ENCODE measurements at places on chromosomes 2 and 18.

GRCh38 chr2:219155054-219155644 lies 5.5 kb downstream of the NHEJ1 start:
- peaks cover 9% of the 10 kb centered on the region for H3K4me1 ChIP-seq
- H3K27me3 ChIP-seq = no peaks in the 10 kb centered on the region
- DNase-seq = peak; percentile 19

- H3K4me3 ChIP-seq = no peak overlapping the region
- H3K27ac ChIP-seq = no peak overlapping the region
- no peaks in the 10 kb centered on the region for H3K27me3 ChIP-seq
Observed at GRCh38 chr2:165706960-165707487, 87.0 kb downstream of the GALNT3 start.

DNA sequence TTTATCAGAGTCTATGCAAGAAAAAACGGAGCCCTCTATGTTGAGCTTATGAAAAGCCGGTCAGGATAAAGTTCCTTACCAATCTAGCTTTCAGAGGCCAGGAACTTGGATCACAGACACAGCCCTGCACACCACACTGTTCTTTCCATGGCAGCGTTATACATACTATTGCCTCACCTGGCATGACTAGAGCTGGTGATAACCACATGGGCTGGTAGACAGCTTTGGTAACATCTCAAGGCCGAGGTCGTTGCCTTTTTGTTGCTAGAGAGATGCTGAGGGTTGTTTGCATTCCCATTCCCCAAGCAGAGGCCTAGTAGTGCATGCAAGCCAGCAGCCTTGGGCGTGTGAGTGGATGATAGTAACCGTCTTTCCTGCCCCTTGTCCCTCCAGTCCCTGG lies 78.0 kb downstream of the ITGB1BP1 start:
- no peaks in the 10 kb centered on the region for H3K36me3 ChIP-seq
- H3K4me1 ChIP-seq = no peaks in the 10 kb centered on the region
- no peak overlapping the region for H3K27ac ChIP-seq

DNA sequence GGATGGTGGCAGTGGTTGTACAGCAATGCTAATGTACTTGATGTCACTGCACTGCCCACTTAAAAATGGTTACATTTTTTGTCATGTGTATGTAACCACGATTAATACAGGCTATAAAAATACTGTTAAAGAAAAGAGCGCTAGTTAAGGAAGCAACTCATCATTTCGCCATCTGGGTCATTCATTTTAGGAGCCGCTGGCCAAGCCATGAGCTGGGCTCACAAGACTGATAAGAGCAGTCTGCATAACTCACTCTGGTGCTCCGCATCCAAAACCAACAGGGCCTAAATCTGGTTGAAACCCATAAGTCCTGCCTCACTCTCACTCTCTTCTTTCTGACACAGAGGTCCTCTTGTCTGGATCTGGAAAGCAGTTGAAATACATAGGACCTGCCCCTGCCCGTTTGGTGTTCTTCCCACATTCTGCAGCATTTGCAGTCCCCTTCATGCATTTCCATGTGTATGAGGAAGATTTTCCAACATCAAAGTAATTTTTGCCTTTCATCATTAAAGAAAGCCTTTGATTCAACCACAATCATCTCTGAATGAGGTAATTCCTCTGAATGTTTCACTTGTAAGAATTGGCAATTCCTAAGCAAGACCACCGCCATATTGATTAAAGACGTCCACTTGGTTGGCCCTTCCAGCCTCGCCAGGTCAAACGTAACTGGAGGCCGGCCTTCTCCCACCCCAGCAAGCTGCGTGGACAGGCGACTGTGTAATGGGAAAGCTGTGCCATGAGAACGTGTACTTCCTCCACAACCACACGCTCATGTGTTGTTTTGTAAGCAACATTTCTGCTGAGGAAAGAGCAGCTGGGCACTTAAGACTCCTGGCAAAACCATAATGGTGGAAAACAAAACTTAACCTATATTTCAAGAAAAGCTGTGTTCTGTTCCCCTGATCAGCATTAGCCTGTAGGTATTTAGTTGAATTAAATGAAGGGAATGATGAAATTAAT lies 112.2 kb downstream of the VAPA start:
- no peaks in the 10 kb centered on the region for H3K27me3 ChIP-seq
- H3K4me3 ChIP-seq = no peak overlapping the region
- H3K36me3 ChIP-seq = no peaks in the 10 kb centered on the region
- H3K4me1 ChIP-seq = no peaks in the 10 kb centered on the region
- no peak overlapping the region for H3K27ac ChIP-seq
- DNase-seq = no peak

DNA sequence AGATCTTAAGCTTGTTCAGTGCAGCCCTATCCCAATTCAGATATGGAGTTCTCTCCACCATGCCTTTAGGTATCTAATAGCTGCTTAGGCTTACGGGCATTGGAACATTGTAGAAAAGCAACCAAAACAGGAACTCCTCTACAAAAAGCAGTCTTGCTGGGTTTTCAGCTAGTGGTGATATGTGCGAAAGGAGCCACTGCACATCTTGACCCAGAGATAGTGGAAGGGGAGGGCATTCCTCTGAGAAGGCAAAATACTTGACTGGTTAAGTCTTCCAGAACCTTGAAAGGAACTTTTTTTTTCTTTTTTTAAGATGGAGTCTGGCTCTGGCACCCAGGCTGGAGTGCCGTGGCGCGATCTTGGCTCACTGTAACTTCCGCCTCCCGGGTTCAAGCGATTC lies 2.6 kb upstream of the TNFAIP6 start:
- DNase-seq = no peak
- no peak overlapping the region for H3K4me3 ChIP-seq
- H3K4me1 ChIP-seq = no peaks in the 10 kb centered on the region
- H3K36me3 ChIP-seq = no peaks in the 10 kb centered on the region

- H3K4me1 ChIP-seq = peaks cover 19% of the 10 kb centered on the region
- H3K36me3 ChIP-seq = peaks cover 16% of the 10 kb centered on the region
- no peak for DNase-seq
- H3K4me3 ChIP-seq = no peak overlapping the region
- H3K27ac ChIP-seq = no peak overlapping the region
- H3K27me3 ChIP-seq = no peaks in the 10 kb centered on the region
Observed at GRCh38 chr2:47041063-47041462, 114.0 kb downstream of the STPG4 start.

GRCh38 chr2:96565111-96565510 lies 28.6 kb downstream of the ARID5A start:
- H3K36me3 ChIP-seq = no peaks in the 10 kb centered on the region
- no peak overlapping the region for H3K27ac ChIP-seq
- no peak overlapping the region for H3K4me3 ChIP-seq
- no peaks in the 10 kb centered on the region for H3K4me1 ChIP-seq
- no peaks in the 10 kb centered on the region for H3K27me3 ChIP-seq

DNA sequence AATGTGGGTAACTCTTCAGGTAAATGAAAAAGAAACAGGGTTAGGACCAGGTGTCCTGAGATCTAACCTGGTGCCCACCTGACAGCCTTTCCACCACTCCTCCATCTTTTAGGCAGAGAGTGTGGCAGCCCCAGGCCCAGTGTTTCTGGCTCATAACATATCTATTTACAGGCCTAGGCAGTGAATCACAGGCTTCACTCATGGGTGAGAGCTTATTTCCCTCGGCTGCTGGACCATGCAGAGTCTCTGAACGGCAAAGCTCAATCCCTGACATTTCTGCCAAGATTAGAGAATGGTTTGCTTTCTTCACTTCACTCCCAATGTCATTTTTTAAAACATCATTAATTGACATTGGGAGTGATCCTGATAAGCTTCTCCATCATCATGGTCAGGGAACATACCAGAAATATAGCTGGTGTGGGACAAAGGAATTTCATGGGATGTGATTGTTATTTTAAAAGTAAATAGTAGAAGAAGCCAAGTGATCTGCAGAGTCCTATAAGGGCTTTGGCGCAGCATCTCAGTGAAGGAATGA lies 323.9 kb downstream of the SETBP1 start:
- H3K4me3 ChIP-seq = no peak overlapping the region
- no peaks in the 10 kb centered on the region for H3K27me3 ChIP-seq
- peaks cover 2% of the 10 kb centered on the region for H3K36me3 ChIP-seq
- DNase-seq = no peak
- peaks cover 10% of the 10 kb centered on the region for H3K4me1 ChIP-seq
- H3K27ac ChIP-seq = no peak overlapping the region

GRCh38 chr2:45132551-45132950 lies 123.3 kb upstream of the SIX2 start:
- H3K4me1 ChIP-seq = peaks cover 7% of the 10 kb centered on the region
- no peak for DNase-seq
- H3K4me3 ChIP-seq = no peak overlapping the region

DNA sequence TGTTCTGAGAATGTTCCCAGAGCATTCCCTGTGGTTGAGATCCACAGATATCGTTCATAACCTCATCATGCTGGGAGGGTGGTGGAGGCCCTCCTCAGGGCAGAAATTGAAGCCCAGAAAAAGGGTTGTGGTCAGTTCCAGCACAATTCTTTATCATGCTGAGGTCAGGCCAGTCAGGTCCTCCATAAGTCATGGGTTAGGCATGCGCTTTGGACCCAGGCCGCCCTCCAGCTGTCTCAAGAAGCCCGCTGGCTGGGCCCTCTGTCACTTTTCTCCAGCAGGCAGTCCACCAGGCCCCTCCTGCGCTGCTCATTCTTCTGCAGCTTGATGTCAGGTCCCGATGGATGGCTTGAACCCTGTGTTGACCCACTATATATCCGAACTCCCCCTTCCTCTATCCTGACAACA lies 151.1 kb upstream of the NT5C1B start:
- no peaks in the 10 kb centered on the region for H3K36me3 ChIP-seq
- H3K4me3 ChIP-seq = no peak overlapping the region
- H3K27me3 ChIP-seq = no peaks in the 10 kb centered on the region
- no peak overlapping the region for H3K27ac ChIP-seq
- no peaks in the 10 kb centered on the region for H3K4me1 ChIP-seq
- DNase-seq = no peak

DNA sequence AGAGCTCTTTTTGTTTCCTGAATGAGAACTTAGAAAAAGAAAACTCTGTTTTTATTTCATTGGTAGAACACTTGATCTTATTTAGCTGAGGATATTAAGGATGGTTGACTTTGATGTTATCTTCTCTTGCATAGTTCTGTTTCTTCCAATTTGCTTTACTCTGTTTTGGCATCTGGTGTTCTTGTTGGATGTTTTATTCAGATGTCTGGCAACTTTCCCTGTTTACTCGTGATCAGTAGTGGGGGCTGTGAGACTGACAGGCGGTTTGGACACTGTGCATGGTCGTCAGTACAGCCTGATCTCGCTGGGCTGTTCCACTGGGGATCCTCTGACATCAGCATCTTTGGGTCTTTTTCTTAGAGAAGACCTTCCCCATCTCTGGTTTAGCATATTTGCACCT lies 100.1 kb downstream of the TSN start:
- no peak for DNase-seq
- no peak overlapping the region for H3K27ac ChIP-seq
- H3K4me3 ChIP-seq = no peak overlapping the region
- H3K4me1 ChIP-seq = no peaks in the 10 kb centered on the region

DNA sequence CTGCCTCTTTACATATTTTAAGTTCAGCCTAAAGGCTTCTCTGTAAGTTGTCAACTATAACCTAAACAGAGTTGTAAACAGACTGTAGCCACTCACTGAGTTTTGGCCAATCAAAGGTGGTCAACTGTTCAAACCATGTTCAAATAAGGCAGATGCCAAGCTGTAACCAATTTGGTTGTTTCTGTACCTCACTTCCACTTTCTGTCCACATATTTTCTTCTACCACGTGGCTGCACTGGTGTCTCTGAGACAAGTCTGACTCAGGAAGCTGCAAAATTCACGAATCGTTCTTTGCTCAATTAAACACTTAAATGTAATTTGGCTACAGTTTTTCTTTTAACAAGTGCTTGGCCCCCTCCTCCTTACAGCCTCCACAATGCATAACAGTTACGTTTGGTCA lies 555.2 kb downstream of the CNTNAP5 start:
- no peaks in the 10 kb centered on the region for H3K4me1 ChIP-seq
- no peaks in the 10 kb centered on the region for H3K27me3 ChIP-seq
- H3K36me3 ChIP-seq = no peaks in the 10 kb centered on the region
- H3K27ac ChIP-seq = no peak overlapping the region

DNA sequence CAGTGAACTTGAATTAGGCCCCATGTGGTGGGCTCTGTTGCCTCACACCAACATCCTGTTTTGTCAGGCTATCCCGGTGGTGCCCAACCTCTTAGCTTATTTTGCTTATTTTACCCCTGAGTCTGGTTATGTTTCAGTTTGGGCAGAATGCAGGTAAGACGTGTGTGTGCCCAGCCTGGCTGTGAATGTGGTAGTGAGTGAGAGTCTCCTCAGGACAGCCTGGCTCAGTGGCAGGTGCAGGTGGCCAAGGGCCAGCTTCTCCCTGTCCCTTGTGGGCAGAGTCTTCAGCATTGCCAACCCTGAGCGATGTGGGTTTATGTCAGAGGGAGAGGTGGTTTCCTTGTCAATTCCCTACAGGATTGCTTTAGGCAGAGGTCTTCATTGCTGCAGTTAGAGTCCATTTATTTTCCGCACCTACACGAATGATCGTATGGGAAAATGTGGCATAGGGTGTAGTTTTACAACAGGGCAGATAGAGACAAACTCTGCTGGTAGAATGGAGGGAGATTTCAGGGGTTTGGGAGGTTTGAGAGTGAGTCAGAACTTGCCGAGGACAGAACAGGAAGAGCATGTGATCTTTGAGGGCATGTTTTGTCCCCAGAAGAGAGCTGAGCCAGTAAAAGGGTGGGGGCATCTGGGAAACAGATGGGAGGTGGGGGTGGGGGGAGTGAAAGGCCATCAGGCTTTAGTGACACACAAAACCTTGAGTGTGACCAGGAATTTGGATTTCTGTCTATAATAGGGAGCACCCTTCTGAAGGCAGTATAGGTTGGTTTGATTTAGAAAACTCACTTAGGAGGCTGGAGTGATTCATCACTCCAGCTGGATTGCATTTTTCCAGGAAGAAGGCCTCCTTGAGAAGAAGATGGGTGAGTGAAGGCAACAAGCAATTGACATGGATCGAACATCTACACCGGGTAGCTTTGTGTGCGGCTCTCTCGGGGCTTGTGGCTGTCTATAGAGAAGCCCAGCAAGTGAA lies 156.2 kb upstream of the CELF4 start:
- no peaks in the 10 kb centered on the region for H3K36me3 ChIP-seq
- H3K27me3 ChIP-seq = peaks cover 3% of the 10 kb centered on the region
- DNase-seq = no peak
- H3K27ac ChIP-seq = no peak overlapping the region
- H3K4me3 ChIP-seq = no peak overlapping the region

DNA sequence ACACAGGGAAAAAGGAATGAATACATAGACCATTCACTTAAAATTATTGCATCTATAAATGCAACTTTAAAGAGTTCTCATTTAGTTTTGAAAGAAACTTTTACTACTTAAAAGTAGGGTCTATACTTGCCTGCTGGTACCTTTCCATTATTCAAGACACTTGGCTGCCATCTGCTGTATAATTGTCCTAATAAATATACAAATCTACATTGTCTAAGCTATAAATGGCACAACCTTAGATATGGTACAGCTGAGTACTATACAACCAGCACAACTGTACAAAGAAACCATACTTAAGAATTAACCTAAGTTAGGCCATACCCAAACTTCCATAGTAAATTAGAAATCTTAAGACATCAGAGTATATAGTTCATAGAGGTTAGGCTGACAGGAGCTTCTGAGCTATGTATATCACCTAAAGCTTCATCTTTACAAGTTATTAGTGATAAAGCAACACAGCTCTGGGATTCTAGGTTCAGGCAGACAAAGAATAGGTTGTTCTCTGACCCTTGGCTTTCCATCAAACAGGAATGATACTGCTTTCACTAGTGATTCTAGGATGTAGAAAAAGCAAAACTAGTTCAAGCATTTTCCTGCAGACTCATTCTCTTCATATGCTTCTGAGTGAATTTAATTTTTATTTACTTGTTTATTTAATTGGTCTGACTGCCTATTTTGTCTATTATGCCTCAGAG lies 22.1 kb downstream of the EXOC6B start:
- no peak overlapping the region for H3K27ac ChIP-seq
- peaks cover 16% of the 10 kb centered on the region for H3K36me3 ChIP-seq
- no peaks in the 10 kb centered on the region for H3K4me1 ChIP-seq
- DNase-seq = no peak
